Putamen (tissue), 1 donor: ENCODE measurements at places on chromosomes 12 and 14.

GRCh38 chr14:101821528-101821927 lies 60.0 kb downstream of the PPP2R5C start:
- DNase-seq: no peak

DNA sequence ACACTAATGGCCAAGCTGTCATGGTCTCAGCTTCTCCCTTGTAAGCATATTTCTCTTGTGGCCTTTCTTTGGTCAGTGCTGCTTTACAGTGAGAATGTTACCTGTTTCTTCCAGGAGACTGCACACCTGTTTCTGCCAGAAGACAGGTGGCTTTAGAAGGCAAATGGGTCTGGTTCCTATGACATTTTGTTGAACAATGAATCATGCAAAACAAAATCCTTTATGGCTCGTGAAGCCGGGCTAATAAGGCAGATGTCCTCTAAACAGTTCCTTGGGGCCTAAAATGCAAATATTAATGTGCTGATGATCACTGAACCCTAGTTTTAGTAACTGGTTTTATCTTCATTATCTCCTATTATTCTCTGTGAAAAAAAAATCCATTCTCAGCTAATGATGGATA lies 927.6 kb downstream of the GALC start:
- DNase-seq: no peak

GRCh38 chr12:72390146-72390545 lies 118.0 kb downstream of the TRHDE start:
- no peak for DNase-seq

DNA sequence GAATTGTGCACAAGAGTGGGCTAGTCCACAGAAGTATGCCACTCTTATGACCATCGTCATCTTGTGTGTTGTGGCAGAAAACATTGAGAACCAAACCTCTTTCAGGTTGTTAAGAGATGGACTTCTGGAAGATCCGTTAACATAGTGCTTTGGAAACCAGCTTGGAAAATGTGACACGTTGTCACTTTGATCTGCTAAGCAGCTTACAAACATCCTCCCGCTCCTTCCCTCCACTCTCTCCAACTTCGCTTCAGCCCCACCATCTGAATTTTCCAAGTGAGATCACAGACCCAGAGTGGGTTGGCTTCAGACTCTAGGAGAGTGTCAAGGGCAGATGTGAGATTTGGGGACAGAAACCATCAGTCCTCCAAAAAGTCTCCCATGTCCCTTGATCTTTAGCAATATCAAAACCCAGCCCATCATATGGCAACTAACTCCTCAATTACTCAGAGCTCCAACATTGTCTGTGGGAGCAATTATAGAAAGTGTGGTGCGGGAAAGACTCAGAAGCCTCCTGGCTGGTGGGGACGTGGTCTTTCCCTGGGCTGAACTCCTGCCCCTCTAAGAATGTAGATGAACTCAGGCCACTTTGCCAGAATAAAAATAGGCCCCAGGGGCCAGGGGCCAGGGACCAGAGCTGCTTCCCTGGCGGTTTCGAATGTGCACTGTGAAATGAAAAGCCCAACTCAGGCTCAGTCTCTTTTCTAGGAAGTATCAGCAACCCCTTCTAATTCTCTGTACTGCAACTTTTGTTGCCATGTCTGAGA lies 129.5 kb downstream of the SLC38A6 start:
- no peak for DNase-seq

- no peak for DNase-seq
Observed at GRCh38 chr12:58980768-58981167, 60.5 kb upstream of the LRIG3 start.

- DNase-seq: no peak
Observed at GRCh38 chr12:123840765-123841425, 78.8 kb downstream of the DNAH10 start.

DNA sequence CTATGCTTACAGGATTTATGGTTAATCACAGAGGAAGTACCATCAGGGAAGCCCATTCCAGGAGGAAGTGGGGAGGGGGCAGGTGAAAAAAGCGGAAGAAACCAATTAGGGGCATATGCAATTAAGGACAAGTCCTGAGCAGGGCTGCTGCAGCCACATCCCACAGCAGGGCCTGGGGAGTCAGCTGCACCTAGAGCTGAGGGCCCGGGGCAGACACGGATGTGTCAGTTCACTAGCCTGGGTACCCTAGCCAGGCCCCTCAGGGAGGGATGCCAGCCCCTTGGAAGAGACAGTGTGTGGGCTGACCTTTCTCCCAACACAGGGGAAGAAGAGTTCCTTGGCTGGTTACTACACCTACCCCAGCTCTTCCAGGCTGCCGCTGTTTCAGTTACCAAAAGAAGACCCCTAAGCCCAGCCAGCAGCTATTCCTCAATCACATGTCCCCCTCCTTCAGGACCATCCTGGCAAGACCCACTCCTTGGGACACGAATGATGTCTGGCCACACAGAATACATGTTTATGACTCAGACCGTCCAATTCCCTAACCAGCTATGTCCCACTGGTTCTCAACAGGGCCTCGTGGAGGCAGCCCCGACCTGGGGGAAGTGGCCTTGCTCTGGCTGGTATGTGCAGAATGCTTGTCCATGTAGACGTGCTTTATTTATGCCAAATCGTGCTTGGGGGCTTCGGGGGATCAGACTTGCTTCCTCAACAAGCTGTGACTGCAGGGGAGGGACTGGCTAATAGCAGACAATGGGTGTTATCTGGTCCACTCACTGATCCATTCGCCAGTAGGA lies 133.7 kb upstream of the RTL1 start:
- no peak for DNase-seq

DNA sequence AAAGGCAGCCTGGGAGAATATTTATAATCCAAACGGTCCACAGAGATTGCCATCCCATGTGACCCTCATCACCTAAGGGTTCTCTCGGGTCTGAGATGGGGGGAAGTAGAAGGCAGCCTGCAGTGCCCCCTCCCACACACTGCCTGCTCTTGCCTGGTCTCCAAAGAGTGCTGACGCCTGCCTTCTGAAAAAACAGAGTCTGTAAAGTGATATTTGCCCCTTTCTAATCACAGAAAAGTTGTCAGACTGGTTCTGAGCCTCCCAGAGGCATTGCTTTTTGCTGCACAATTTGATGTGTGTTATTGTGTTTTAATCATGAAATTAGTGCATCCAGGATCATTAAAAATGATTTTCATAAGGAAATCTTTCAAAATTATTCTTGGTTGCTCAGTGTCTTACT lies 59.2 kb downstream of the TMEM30B start:
- DNase-seq: no peak

DNA sequence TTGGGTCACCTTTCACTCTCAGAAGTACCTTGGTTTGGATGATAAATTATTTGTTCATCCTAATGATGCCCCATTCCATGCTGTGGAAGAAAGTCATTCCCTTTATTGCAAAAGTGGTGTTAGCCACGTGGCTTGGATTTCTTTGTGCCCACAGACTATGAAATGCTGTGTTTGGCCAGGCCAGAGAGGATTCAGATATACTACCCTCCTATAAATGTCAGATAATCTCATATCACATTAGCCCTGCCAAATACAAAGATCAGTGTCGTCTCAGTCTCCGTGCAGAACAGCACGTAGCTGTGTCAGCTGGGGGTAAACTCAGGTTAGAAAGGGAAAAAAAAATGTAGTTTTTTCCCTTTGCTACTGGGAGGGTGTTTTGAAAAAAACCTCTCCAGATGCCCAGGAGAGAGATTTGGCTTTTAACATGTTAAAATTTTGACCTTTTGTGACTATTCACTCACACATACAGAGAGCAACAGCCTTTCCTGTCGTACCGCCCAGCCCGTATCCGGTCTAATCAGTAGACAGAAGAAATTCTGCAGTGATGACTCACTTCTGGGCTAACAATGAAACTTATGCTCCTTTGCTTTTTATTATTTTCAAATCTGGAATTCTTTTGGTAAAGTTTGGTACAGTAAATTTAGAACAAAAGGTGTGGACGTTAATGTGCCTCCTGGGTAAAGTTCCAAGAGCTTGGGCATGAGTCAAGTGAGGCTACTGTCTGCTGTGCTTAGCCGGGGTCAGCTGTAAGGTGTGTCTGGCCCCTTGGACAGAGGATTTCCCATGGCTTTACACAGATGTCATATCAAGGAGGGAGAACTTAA lies 8.5 kb upstream of the PTPRB start:
- no peak for DNase-seq

- DNase-seq: no peak
Observed at GRCh38 chr14:81367563-81367962, 32.6 kb downstream of the STON2 start.

GRCh38 chr14:105860615-105861580 lies 334.5 kb downstream of the TMEM121 start:
- no peak for DNase-seq

DNA sequence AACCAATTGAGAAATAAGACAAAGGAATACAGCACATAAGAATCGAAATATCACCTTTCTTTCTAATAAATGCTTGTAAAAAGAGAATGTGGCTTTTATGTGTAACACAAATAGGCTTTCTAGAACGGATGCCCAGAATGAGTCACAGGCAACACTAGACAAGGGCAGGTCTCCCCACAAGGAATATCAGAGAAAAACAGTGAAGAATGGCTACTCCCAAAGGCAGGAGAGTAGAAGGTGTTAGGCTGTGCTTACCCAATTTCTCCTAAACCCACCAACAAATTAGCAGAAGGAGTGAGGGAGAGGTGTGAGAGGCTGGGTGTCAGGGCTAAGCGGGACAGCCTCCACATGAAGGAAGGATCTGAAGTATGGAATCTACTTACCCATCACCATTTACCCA lies 55.2 kb downstream of the GALNT4 start:
- DNase-seq: no peak

DNA sequence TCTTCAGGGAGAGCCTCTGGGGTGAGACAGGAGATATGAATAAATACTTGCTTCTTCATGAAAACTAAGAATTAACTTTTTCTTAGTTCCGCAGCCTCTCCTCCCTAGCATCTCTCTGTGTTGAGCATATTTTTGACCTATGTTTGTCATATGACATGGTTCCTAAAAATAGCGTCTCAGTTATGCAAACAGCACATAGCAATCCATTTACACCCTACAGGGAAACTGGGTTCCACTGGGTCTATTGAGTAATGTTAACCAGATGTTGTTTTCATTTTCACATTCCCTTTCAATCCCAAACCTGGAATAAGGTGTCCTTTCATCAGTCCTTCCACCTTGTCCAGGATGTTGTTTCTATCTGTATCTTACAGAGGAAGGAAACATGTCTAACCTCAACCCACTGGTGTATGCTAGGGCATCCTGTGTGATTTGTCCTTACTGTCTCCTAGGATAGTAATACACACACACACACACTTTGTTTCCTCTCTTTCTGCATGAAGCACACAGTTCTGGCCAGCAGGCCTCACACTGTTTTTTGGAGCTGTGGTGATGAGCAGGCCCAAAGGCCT lies 1543.5 kb downstream of the AACS start:
- DNase-seq: no peak

DNA sequence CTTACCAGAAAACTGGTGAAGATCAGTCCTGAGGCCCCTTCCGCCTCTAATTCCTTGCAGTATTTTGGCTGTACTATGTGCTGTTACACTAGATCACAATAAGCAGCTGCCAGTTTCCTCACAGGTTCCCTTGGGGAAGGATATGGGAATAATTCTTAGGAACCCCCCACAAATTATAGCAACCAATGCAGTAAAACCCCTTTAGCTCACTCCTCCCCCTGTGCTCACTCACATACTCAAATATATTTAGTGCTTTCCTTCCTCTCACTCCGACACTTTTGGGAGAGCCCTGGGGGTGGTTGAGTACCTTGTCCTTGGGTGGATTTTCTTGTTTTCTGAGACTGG lies 162.7 kb downstream of the ETV6 start:
- DNase-seq: no peak

DNA sequence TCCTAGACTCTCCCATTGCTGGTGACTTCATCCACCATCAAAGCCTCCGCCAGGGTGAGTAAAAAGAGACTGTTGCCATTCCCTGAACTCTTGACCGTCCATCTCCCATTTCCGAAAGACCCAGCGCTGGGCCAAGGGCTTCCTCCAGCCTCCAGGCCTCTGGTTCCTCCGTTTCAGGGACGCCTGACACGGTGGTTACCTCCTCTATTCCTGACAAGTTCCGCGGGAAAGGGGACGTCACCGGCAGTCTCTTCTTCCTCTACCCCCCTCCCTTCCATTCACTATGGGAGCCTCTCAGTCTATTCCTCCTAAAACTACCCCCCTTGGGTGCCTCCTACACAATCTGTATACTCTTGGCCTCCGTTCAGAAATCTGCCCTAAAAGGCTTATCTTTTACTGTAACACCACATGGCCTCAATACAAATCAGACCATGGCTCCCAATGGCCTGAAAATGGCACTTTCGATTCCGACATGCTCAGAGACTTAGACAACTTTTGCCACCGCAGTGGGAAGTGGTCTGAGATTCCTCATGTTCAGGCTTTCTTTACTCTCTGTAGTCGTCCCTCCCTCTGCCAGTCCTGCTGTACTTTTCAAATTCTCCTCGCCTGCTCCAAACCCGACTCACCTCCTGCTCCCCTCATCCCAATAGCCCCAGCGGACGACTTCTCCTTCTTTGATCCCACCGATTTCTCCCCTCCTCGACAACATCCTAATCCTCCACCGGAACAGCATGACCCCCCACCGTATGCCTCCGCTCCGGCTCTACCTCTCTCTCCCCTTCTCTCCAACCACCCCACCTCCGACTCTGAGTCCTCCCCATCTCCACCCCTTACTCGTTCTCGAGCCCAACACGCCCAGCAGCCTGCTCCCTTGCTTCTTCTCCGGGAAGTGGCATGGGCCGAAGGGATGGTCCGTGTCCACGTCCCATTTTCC lies 70.4 kb downstream of the MOK start:
- DNase-seq: no peak
